ENCODE measurements at places on chromosomes 3 and 15.

GRCh38 chr3:38001456-38002081 lies 11.0 kb downstream of the VILL start:
- DNase-seq: peak; percentile 85

GRCh38 chr15:64209680-64210334 lies 47.0 kb upstream of the PPIB start:
- no peak for DNase-seq

DNA sequence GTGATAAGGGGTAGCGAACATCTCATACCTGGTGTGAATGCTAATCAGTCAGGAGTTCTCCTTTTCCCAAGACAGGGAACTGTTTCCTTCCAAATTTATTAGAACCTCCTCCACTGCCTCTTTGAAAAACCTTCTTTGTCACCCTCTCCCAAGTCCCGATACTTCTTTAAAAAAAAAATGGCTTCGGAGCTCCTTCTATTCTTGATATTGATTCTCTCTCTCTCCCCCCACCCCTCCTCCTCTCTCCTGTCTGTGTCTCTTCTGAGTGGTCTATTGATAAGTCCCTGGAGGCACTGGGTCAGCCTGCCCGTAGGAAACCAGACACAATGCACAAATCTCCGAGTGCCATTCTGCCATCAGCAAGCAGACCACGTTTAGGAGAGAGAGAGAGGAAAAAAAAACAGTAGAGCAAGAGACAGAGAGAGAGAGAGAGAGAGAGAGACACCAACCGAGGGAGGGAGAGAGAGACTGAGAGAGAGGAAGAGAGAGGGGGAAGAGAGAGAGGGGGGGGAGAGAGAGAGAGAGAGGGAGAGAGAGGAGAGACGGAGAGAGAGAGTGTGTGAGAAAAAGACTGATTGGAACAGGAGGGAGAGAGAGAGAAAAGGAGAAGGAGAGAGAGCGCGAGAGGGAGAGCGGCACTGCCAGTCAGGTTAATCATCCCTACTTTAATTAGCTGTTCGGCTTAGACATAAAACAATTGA lies 160.9 kb downstream of the TIGIT start:
- no peak for DNase-seq

DNA sequence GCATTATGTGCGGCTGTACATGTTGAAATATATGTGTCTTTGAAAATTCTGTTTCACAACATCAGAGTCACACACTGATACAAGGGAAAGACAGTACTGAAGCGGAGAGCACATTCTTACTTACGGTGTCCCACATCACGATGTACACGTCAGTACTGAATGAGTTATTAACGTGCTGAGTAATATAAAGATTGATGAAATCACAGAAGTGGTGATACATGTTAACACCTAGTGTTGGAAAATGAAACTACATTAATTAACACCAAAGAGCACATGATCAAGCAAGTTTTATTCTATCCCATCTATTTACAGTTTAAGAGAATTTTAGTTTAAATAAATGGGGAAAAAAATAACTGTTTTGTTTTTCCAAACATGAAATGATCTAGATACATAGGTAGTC lies 15.6 kb downstream of the EOGT start:
- DNase-seq: no peak

DNA sequence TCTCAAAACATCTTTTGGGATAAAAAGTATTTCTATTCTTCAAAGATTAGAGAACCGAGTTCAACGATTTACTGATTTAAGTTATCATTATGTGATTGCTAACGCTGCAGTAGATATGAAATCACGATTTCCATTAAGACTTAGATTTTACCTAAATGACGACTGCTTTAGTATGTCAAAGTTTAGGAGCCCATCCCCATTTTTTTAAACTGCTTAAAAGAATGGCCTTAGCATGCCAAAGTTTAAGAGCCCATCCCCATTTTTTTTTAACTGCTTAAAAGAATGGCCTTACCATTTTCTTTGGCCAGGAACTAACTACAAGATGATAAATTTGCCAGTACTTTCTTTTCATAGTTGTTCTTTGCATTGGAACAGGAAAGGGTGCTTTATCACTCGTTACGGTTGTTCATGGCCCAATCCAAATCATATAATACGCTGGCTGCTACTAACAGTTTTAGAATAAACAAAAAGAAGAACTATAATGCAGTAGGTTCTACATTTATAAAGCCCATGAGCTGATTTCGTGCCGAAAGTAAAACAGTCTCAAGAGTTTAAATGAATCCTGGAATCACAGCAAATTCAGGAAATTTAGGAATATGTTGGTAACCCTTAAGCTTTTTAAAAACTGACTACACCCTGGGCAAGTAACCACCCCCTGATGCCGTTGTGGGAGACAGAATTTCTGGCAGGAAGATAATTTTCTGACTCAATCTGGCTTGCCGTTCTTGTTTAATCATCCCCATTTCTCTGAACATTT lies 869 bp upstream of the TSC22D2 start:
- DNase-seq: no peak

GRCh38 chr3:69326855-69327300 lies 59.0 kb downstream of the FRMD4B start:
- no peak for DNase-seq

GRCh38 chr3:32960404-32961170 lies 9.1 kb downstream of the CCR4 start:
- no peak for DNase-seq

DNA sequence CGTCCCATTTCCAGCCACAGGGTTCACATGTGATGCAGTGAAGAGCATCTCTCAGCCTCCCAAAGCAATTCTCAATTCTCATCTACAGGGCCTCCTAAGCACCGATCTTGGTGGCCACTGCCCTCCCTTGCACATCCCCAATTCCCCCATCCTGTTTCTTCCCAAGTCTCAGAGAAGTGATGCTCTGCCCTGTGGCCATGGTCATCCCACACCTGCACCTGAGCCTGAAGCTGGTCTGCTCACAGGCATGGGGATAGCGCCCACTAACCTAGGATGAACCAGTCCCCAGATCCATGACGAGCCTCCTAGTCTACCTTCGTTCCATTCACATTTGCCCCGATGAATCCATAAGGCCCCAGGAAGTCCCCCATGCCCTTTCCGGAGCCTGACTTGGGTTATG lies 201.5 kb downstream of the UACA start:
- DNase-seq: no peak

- DNase-seq: no peak
These were observed 105.2 kb upstream of the DPPA4 start for GRCh38 chr3:109442531-109442930.

- DNase-seq: no peak
These were observed 581.9 kb upstream of the ZNF717 start for GRCh38 chr3:76367281-76367680.

GRCh38 chr3:1092771-1093170 lies at the start of gene CNTN6:
Gene CNTN6, plus strand, starts transcription at chr3:1093024. Its CDS starts 54,985 bp downstream, at chr3:1148009.
- DNase-seq: no peak

- DNase-seq: peak; percentile 95
These were observed at the start of gene PXYLP1 for GRCh38 chr3:141231101-141231951. Gene PXYLP1, plus strand, starts transcription at chr3:141231825. Its CDS starts 28,351 bp downstream, at chr3:141260176.

GRCh38 chr15:40937762-40938535 lies 8.8 kb downstream of the DLL4 start:
- no peak for DNase-seq

DNA sequence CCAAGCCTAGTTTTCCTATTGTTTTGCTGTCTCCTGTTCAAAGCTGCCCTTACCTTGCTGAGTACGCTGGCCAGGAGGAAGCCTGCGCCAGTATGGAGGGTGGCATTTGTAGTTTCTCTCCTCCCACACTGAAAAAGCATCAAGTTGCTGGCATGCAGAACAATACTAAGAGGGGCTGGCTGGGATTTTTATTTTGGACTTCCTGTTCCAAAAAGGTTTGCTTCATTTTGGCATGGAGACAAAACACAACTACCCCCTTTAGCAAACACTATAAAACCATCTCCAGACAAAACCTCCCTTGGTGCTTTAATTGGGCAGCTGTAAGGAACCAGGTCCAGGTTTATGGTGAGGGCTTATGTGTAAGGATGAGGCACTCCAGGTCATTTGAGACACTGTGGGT lies 457.6 kb downstream of the PDCD6IP start:
- DNase-seq: no peak

- no peak for DNase-seq
These were observed 61.5 kb downstream of the CGGBP1 start for GRCh38 chr3:87997298-87997697.

- peak; percentile 92 for DNase-seq
These were observed 20.6 kb upstream of the EPHB3 start for GRCh38 chr3:184540777-184541681.

- DNase-seq: no peak
These were observed 176.7 kb upstream of the TLE3 start for GRCh38 chr15:70274255-70274880.

DNA sequence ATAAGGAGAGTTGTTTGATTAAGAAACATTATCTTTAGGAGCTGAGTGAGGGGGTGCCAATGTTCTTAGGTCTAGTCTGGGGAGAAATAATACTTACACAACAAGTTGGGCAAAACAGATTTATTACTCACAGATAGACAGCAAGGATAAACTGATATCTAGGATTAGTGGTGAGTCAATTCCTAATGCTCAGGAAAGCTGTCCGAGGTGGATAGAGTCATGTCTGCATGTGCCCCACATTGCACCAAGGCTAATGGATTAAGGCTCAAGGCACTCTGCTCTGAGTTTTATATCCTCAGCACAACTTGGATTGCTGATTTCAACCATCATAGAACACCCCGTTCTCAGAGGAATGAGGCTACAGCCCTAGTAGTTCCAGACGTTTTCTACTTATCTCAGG lies 1042.3 kb downstream of the OTOL1 start:
- no peak for DNase-seq

GRCh38 chr15:72472992-72473610 lies 1.0 kb upstream of the ARIH1 start:
- DNase-seq: no peak

All from body of pancreas (tissue), 4 donors.